NCI-H1092 (cell line): ENCODE measurements at places on chromosomes 5 and 9.

GRCh38 chr9:76245518-76245917 lies 148.7 kb downstream of the RFK start:
- no peak for DNase-seq

- DNase-seq = no peak
Measured at GRCh38 chr5:78509145-78509865, 139.3 kb downstream of the LHFPL2 start.

GRCh38 chr9:126031116-126031515 lies 283.9 kb downstream of the PBX3 start:
- DNase-seq = no peak

- no peak for DNase-seq
Measured at GRCh38 chr5:55577353-55578060, 42.7 kb upstream of the PLPP1 start.

- DNase-seq = no peak
Measured at GRCh38 chr9:134195558-134195957, 31.2 kb upstream of the RNU6ATAC start.

GRCh38 chr5:116265471-116265870 lies 180.6 kb downstream of the COMMD10 start:
- no peak for DNase-seq

- DNase-seq = no peak
Measured at GRCh38 chr5:171895081-171895480, 109.5 kb downstream of the SMIM23 start.

DNA sequence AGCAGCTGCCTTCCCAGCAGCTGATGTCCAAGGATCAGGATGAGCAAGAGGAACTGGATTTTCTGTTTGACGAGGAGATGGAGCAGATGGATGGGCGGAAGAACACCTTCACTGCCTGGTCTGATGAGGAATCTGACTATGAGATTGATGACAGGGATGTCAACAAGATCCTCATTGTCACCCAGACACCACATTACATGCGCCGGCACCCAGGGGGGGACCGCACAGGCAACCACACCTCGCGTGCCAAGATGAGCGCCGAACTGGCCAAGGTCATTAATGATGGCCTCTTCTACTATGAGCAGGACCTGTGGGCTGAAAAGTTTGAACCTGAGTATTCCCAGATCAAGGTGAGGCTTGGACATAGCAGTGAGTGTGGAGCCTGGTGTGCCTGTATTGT lies 46.9 kb downstream of the LARP1 start:
- DNase-seq = no peak

GRCh38 chr5:107950776-107951175 lies 280.0 kb upstream of the EFNA5 start:
- DNase-seq = no peak

- no peak for DNase-seq
Measured at GRCh38 chr5:83817591-83817990, 96.9 kb upstream of the HAPLN1 start.

GRCh38 chr5:125202353-125202752 lies 455.9 kb upstream of the ZNF608 start:
- no peak for DNase-seq

DNA sequence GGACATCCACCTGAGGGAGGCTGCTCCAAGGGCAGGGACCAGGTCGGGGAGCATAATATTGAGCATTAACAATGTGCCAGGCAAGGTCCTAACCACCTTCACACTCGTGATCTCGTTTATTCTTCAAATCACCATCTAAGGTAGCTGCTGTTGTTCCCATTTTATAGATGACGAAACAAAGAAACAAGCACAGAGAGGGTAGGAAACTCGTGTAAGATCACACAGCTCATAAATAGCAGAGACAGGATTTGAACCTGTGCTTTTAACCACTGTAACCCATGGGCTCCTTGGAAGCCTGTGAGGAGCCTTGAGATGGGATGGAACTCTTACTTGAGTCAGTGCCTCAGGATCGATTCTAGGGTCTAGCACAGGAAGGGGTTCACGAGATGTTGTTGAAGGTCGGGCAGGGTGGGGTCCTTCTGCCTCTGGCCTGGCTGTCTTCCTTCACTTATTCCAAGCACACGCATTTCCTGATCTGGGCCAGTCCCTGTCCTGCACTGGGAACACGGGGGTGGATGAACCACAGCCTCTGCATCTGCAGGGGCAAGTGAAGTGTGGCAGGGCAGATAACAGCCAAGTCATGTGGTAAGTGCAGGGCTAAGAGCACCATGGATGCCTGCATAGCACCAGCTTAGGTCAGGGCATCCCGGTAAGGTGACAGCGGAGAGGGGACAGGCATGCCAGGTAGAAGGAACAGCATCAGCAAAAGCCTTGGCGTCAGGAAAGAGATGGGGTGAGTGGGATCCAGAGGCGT lies 188.1 kb downstream of the MELK start:
- DNase-seq = no peak
